ENCODE measurements at places on chromosomes 3 and 15.

DNA sequence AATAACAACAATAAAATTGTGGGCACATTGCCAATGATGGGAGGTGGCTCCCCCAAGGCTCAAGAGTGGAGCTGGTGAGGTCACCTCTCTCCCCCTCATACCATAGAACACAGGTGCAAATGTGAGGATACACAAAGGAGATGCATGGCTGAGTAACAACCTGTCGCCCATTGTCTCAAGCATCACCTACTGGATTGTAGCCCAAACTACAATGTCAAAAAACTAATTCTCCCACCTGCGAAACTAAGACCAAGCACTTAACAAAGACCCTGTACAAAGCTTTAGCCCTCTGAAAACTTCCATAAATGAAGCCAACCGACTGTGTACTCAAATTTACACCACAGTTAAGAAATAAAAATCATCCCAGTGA lies 50.4 kb upstream of the IGSF11 start:
- DNase-seq = no peak

DNA sequence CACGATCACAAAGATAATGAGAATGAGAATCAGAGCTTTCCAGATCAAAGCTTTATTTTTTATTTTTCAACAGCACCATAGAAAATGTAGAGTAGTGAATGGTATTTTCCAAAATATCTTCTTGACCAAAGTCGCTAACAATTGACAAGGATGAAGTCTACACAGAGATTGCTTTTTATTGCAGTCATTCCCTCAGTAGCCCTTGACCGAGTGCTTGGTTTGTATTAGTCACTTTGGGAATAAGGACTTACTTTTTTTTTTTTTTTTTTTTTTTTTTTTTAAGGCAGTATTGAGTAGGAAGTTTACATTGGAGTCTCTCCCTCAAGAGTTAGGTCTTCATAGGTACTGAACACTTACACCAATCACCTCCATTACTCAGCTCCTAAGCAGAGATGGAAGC lies 39.8 kb downstream of the THRB start:
- DNase-seq = no peak

DNA sequence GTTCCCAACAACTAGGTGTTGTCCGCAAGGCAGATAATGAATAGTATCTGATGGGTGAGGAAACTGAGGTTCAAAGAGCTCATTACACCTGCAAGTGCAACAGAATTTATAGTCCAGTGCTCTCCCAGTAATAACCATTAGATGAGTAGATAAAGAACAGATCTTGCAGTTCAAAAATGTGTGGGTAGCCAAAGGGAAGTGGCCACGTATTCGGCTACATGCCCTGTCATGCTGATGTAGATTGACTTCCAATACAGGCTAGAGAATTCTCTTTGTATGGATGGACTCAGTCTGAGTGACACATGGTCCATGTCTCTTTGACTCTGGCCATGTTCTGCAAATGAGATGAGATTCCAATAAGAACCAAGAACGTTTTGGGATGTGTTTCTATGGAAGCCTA lies 187.9 kb upstream of the LPP start:
- DNase-seq = no peak

DNA sequence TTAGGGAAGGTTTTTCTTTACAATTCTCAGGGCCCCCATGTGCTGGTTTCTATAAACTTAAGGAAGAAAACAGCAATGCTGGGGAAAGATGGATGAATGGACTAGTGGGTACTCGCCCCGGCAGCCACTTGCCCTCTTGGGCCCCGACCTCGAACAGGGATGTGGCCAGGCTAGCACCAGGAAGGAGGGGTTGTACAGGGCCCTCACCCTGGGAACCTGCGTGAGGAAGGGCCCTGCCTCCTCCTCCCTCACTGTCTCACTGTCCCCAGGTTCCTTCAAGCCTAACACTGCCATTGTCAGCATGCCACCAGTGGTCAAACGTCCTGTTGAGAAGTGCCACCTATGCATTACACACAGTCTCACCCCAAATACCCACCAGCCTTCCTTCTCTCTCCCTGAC lies 9.1 kb downstream of the ADAMTS17 start:
- no peak for DNase-seq

GRCh38 chr15:70065006-70065722 lies 32.6 kb downstream of the TLE3 start:
- no peak for DNase-seq

GRCh38 chr3:107604057-107604822 lies 81.5 kb downstream of the BBX start:
- peak; percentile 34 for DNase-seq

GRCh38 chr3:114632757-114633424 lies 339.1 kb downstream of the TIGIT start:
- DNase-seq = no peak

- DNase-seq = peak; percentile 55
Observed at GRCh38 chr3:102026656-102027055, 177.3 kb downstream of the NFKBIZ start.

GRCh38 chr3:150763841-150764483 lies 993 bp upstream of the SIAH2 start:
- peak; percentile 62 for DNase-seq

GRCh38 chr15:94421706-94422105 lies 190.3 kb downstream of the MCTP2 start:
- DNase-seq = no peak

DNA sequence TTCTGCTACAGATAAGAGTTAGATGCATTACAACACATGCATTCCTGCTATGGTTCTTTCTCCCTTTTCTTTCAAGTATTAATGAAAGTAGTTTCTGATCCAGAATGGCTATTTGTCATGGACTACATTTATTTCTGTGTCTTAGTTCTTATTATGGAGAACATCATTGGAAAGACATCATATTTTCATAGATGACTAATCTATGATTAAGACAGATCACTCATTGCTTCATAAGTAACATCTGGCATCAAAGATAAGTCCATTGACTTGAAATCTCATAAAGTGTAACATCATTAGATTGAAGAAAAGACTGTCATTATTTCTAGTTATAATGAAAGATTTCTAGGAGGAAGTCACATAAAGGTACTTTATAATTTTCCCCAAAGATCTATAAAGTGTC lies 366.7 kb downstream of the NSUN3 start:
- DNase-seq = no peak

DNA sequence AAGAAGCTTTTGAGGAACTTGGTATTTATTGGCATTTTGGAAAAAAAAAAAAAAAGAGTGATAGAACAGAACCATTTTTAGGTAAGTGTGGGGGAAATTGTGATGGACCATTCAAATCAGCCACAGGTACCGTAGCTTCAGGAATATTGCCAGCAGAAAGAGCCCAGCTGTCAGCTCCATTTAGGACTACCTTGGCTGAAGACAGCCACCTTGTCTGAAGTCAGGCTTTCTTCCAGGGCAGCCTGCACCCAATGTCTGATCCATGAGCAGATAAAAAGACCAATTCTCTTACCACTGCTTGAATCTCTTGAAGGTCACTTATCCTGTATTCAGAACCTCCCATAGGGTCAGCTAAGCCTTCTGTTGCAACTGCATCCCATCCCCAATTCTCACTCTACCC lies 37.6 kb downstream of the SLCO3A1 start:
- no peak for DNase-seq

GRCh38 chr3:170301405-170301804 lies 56.1 kb upstream of the SKIL start:
- peak; percentile 51 for DNase-seq

DNA sequence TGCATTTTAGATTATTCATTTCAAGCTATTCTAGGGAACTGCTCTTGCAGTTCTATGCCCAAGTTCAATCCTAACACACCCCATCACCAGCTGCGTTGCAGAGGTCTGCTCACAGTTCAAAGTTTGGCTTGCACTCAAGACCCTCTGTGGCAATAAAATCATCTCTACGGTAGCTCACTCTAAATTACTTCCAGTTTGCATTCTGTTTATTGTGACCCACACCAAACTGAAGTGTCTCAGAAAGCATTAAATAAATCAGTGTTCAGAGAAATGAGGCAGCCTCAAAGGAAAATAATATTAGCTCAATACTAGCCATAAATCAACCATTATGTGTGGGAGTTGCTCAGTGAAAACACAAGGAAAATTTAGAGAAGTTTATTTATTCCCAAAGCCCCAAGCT lies 250.3 kb downstream of the MAGI1 start:
- DNase-seq = no peak

GRCh38 chr3:66348704-66349103 lies 127.9 kb downstream of the SLC25A26 start:
- DNase-seq = no peak

DNA sequence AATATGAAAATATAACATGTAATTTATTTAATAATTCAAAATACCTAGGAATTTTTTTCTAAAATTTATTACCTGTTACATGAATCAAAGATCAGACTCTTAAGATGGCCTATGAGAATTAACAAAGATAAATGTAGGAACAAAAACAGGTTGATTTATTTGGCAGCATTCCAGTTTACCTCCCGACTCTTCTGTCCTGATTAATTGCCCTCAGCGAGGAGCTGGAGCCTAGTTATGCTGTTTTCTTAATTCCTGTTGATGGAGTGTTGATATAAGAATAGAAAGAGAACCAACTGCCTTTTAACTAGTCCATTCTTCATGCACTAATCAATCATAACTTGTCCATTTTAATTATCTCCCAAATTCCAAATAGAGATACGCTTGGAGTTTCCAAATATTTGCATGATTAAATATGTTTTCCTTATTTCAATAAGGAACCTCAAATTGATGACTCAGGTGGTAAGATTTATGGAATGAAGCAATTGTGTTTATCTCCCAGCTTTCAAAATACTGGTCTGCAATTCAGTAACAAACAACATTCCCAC lies 10.6 kb upstream of the CPB1 start:
- DNase-seq = peak; percentile 2

GRCh38 chr3:172511783-172512762 lies 11.2 kb downstream of the TNFSF10 start:
- DNase-seq = peak; percentile 61

DNA sequence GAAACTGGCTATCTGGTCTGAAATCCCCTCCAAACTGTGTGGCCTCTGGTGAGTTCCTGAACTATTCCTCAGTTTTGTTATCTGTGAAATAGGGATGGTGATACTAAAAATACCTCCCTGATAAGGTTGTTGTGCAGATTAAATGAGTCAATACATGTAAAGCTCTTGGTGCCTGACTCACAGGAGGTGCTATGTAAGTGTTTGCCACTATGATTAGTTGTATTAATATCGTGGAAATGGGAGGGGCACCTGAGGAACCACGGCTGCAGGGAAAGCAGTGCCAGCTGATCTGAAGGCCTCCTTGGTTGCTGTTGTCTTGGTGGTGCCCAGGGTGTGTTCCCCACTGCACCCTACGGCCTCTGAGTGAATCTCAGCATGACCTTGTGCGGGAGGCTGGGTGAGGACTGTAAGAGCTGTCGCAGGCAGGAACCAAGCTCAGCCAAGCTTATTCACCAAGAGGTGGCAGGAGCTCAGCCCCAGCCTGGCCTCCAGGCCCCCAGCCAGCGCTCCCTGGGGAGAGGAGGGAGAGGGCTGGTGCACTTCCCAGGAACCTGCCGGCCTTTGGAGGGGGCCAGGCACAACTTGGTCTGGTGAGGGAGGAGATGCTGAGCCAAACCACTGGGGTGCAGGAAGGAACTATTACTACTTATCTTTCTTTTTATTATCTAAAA lies 44.8 kb upstream of the CCDC174 start:
- DNase-seq = no peak

DNA sequence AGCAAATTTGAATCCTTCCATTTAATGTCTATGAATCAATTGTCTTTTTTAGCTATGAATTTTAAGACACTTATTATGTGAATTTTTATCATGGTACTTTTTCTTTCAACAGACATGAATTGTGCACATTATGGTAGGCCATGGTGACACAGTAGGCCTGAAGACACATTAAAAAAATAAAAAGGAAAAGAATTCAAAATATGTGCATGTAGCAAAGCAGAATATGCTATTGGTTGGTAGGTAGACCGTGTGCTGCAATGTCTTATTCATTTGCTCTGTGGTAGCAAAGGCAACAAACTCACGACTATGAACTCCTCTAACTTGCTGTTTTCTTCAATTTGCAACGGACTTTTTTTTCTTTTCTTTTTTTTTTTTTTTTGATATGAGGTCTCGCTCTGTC lies 50.0 kb upstream of the EPHA3 start:
- no peak for DNase-seq

GRCh38 chr3:70982284-70982683 lies 601.2 kb downstream of the FOXP1 start:
- peak; percentile 66 for DNase-seq

DNA sequence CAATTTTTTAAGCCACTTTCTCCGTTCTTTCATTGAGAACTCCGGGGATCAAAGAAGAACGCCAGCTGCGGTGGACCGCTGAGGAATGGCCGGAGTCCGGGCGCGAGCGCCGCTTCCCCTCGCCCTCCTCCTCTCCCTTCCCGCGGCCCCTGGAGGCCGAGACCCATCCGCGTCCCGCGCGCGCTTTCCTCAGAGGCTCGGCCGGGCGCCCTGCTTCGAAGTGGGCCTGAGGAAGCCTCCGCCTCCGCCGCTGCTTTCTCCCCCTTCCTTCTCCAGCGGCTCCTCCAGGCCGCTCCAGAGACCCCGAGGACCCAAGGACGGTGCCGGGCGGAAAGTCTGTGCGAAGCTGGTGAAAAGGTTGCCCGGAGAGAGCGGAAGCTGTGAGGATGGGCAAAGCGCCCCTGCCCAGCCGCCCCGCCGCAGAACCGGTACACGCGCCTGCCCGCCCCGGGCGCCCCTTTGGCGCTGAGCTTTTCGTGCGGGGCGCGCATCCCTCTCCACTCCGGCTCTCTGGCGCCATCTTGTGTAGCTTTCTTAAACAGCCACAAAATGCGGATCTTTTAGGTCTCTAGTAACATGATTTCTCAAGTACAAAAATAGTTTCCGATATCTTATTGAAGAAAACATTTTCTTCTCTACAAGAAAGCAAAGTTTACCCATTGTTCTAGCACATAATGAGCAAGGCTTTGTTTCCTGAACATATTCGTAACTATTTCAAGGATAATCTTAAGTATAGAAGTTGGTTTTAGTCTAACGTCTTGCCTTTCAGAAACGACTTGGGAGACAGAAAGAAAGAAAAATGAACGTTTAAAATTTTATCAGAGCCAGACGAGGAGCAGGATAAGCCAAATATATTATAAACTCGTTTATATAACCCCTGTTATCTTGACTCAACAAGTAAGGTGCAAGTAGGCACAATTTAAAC lies 59.2 kb upstream of the FAM174B start:
- peak; percentile 76 for DNase-seq

GRCh38 chr15:41494190-41494921 lies 682 bp downstream of the ITPKA start:
- no peak for DNase-seq

DNA sequence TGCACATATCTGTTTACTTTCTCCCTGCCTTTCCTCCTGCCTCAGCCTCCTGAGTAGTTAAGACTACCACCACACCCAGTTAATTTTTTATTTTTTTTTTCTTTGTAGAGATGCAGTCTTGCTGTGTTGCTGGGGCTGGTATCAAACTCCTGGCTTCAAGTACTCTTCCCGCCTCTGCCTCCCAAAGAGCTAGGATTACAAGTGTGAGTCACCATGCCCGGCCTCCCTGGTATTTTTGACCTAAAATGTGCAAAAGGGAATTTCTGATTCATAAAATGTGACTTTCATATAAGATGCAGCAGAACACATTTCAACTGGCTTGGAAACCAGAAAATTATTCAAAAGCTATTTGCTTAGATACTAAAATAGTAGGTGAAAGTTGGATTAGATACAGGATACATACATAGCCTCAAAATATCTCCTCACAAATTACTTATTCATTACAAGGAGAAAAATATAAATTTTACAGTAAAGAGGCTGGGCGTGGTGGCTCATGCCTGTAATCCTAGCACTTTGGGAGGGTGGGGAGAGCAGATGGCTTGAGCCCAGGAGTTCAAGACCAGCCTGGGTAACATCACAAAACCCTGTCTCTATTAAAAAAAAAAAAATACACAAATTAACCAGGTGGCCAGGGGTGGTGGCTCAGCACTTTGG lies 32.0 kb downstream of the MAP4 start:
- peak; percentile 66 for DNase-seq

- peak; percentile 79 for DNase-seq
Observed at GRCh38 chr3:159252772-159253384, 451.0 kb downstream of the MFSD1 start.

Data from fibroblast of villous mesenchyme (primary cell).